ENCODE measurements at places on chromosomes 2 and 18. TPM values are rescaled to one million over a fixed set of nuclear protein-coding genes. Genes with fewer than 3 reads are reported as not detected.
A peak's percentile ranks its signal among the peaks of the same experiment; 100 is the strongest.

The SIX3 gene
- not detected for total RNA-seq

The MAL gene
- total RNA-seq: 0.71 TPM

The LYPD1 gene
- total RNA-seq: not detected

The DPY30 gene
- total RNA-seq: 35.6 TPM

The SETBP1 gene
- 21.0 TPM for total RNA-seq

The DBI gene
- total RNA-seq: 53.6 TPM

GRCh38 chr2:207819839-207820784 lies 50.4 kb upstream of the FZD5 start:
- no peak overlapping the region for H3K27ac ChIP-seq
- no peak overlapping the region for H3K4me3 ChIP-seq
- no peak for DNase-seq
- no peaks in the 10 kb centered on the region for H3K27me3 ChIP-seq
- H3K4me1 ChIP-seq: peaks cover 13% of the 10 kb centered on the region

DNA sequence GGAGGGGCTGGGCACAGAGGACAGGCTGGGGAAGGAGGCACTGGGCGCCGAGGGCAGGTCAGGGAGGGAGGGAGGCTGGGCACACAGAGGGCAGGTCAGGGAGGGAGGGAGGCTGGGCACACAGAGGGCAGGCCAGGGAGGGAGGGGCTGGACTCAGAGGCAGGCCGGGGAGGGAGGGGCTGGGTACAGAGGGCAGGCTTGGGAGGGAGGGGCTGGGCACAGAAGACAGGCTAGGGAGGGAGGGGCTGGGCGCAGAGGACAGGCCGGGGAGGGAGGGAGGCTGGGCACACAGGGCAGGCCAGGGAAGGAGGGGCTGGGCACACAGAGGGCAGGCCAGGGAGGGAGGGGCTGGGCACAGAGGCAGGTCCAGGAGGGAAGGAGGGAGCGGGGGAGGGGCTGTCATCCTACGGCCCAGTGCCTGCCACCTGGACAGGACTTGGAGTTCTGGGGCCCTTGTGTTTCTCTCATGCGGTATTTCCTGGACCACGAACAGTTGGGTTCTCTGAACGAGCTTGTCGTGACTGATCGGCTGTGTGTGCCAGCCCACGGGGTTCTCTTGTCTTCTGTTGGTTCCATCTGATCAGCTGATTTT lies 46.7 kb upstream of the KCNG2 start:
- H3K4me1 ChIP-seq: no peaks in the 10 kb centered on the region
- H3K27me3 ChIP-seq: no peaks in the 10 kb centered on the region
- H3K27ac ChIP-seq: no peak overlapping the region

- no peaks in the 10 kb centered on the region for H3K27me3 ChIP-seq
- DNase-seq: no peak
- peaks cover 4% of the 10 kb centered on the region for H3K36me3 ChIP-seq
- no peak overlapping the region for H3K4me3 ChIP-seq
Observed at GRCh38 chr2:210007895-210008294, 5.5 kb downstream of the RPE start.

GRCh38 chr2:150619607-150620330 lies 132.3 kb upstream of the RND3 start:
- no peaks in the 10 kb centered on the region for H3K27me3 ChIP-seq
- H3K4me1 ChIP-seq: peaks cover 4% of the 10 kb centered on the region
- H3K27ac ChIP-seq: peak overlapping the region; percentile 28
- DNase-seq: no peak
- H3K4me3 ChIP-seq: no peak overlapping the region

DNA sequence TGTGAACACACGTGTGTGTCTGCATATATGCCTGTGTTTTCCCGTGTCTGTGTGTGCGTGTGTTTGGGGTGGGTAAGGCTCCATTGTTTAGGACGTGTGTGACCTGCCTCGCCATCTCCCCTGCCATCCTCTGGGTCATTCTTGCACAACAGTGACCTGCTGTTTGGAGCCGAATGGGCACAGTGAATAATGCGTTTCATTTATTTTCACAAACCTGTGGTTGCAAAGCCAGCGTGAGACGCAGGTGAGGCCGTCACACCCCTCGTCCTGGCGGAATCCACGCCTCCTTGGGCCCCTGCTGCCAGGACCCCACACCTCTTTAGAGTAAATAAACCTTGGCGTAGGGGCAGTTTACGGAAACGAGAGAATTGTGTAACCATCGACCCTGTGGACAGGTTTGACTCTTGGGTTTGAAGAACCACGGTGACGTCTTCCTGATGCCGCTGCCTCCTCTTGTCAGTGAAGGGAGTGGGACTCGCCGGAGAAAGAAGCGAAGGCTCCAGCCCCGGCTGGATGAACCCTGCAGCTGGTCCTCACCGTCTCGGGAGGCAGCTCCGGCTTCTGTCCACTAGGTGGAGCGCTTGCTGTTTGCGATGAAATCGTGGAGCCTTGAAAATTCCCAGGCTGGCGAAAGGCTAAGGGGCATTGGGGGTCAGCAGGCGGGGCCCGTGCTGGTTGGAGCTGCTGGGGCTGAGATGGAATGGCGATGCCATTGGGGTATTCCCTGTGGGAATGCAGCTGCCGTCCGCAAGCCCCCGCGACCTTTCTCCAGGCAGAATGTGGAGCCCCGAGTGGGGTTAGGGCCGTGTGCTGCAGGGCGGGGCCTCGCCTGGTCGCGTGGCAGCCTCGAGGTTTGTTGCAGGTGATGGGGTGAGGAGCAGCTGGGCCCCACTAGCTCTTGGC lies 81.1 kb downstream of the RTP5 start:
- peak; percentile 82 for DNase-seq
- no peak overlapping the region for H3K27ac ChIP-seq
- H3K36me3 ChIP-seq: no peaks in the 10 kb centered on the region
- H3K4me3 ChIP-seq: no peak overlapping the region

GRCh38 chr2:146385031-146385430 lies 1459.8 kb upstream of the ACVR2A start:
- no peaks in the 10 kb centered on the region for H3K4me1 ChIP-seq
- no peaks in the 10 kb centered on the region for H3K27me3 ChIP-seq
- no peak overlapping the region for H3K4me3 ChIP-seq
- DNase-seq: no peak
- H3K27ac ChIP-seq: no peak overlapping the region

GRCh38 chr18:58391231-58391825 lies 237.6 kb downstream of the ALPK2 start:
- H3K27me3 ChIP-seq: no peaks in the 10 kb centered on the region
- peak overlapping the region; percentile 74 for H3K27ac ChIP-seq
- no peak for DNase-seq

DNA sequence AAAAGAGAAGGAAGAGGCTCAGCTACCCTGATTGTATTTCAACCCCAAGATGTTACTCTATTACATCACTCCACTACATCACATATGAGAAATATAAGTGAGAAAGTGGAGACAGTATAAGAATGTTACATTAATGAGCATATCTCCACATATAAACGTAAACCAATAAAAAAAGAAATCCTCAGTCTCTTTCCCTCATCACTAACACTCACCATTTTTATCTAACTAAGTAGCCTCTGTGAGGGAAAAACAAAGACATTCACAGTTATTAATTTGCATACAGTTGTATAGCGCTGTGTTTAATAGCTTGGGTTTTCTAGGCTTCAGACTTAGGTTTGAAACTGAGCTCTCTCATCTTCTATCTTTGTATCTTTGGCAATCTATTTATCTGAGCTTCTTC lies 489.1 kb upstream of the LRRTM4 start:
- no peak overlapping the region for H3K4me3 ChIP-seq
- H3K36me3 ChIP-seq: no peaks in the 10 kb centered on the region
- H3K27ac ChIP-seq: no peak overlapping the region
- no peaks in the 10 kb centered on the region for H3K27me3 ChIP-seq
- no peak for DNase-seq

- H3K27me3 ChIP-seq: no peaks in the 10 kb centered on the region
- DNase-seq: no peak
- no peaks in the 10 kb centered on the region for H3K36me3 ChIP-seq
Observed at GRCh38 chr2:142965443-142965842, 88.0 kb downstream of the KYNU start.

DNA sequence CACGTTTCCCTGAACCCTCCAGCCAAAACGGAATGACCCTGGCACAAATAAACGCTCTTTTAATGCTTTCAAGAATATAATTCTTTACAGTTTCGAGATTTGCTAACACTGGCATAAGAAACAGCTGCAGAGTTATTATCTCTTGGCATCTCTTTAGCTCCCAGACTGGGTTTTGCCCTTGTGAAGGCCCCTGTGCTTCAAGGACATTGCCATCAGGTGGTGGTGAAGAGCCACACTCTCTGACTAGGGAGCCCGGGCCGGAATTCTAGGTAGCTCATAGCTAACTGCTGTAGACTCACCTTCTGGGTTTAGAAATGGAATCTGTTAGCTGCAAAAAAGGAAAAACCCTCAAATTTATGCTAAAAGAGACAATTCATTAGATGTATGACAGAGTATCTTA lies 13.3 kb upstream of the GALNT14 start:
- H3K27ac ChIP-seq: no peak overlapping the region
- no peak overlapping the region for H3K4me3 ChIP-seq
